ENCODE measurements at places on chromosomes 3 and 15. TPM values are rescaled to one million over a fixed set of nuclear protein-coding genes. Genes with fewer than 3 reads are reported as not detected.

Gene CD96
- total RNA-seq: 11.6 TPM

Gene TARS3
- 7.7 TPM for total RNA-seq

- H3K4me1 ChIP-seq: no peaks in the 10 kb centered on the region
- no peaks in the 10 kb centered on the region for H3K27me3 ChIP-seq
- no peak for DNase-seq
- H3K27ac ChIP-seq: no peak overlapping the region
- H3K4me3 ChIP-seq: no peak overlapping the region
- no peaks in the 10 kb centered on the region for H3K36me3 ChIP-seq
These were observed 75.9 kb downstream of the TMEM108 start for GRCh38 chr3:133113927-133114597.

DNA sequence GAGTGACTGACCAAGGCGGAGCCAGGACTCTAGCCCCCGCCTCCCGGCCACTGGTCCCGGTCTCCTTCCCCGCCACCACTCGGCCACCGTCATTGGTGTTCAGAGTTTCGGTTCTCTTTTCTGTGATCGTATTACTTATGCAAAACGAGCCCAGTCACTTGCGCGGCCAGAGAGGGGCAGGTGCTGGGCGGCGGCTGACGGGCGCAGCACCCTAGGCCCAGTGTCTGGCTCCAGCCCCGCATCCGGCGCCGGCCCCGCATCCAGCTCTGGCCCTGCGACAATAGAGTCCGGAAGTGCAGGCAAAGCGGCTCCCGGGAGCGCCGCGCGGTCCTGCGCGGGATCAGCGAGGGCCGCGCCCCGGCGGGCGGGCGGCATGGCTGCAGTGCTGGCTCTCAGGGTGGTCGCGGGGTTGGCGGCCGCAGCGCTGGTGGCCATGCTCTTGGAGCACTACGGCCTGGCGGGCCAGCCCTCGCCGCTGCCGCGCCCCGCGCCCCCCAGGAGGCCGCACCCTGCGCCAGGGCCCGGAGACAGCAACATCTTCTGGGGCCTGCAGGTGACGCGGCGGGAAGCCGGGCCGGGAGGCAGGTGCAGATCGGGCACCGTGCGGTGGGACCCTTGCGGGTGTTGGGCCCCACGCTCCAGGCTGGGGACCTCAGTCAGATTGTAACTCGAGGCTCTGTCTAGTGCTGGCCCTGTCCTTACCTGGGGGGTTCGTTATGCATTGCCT, at the start of gene TMEM62:
Gene TMEM62, plus strand, starts transcription at position 157 of the 727 bp plus-strand sequence. Its CDS starts 217 bp downstream, at position 374.
- peak within 1 kb of the TSS; percentile 70 for H3K4me3 ChIP-seq
- H3K36me3 ChIP-seq: peaks cover 24% of the 10 kb centered on the region
- H3K4me1 ChIP-seq: peaks cover 6% of the 10 kb centered on the region
- peak within 1 kb of the TSS; percentile 88 for H3K27ac ChIP-seq
- H3K27me3 ChIP-seq: no peaks in the 10 kb centered on the region

GRCh38 chr3:49880581-49881315, 11.0 kb upstream of the CAMKV start:
- no peak overlapping the region for H3K27ac ChIP-seq
- H3K36me3 ChIP-seq: no peaks in the 10 kb centered on the region
- no peak for DNase-seq
- no peaks in the 10 kb centered on the region for H3K4me1 ChIP-seq
- no peak overlapping the region for H3K4me3 ChIP-seq
- H3K27me3 ChIP-seq: no peaks in the 10 kb centered on the region

- DNase-seq: no peak
- H3K27me3 ChIP-seq: no peaks in the 10 kb centered on the region
- no peaks in the 10 kb centered on the region for H3K4me1 ChIP-seq
- H3K27ac ChIP-seq: no peak overlapping the region
- no peaks in the 10 kb centered on the region for H3K36me3 ChIP-seq
- H3K4me3 ChIP-seq: no peak overlapping the region
These were observed 126.8 kb downstream of the IL20RB start for GRCh38 chr3:137084586-137084985.

All from Peyer's patch (tissue), 4 donors.